ENCODE measurements at places on chromosomes 12 and 14.

DNA sequence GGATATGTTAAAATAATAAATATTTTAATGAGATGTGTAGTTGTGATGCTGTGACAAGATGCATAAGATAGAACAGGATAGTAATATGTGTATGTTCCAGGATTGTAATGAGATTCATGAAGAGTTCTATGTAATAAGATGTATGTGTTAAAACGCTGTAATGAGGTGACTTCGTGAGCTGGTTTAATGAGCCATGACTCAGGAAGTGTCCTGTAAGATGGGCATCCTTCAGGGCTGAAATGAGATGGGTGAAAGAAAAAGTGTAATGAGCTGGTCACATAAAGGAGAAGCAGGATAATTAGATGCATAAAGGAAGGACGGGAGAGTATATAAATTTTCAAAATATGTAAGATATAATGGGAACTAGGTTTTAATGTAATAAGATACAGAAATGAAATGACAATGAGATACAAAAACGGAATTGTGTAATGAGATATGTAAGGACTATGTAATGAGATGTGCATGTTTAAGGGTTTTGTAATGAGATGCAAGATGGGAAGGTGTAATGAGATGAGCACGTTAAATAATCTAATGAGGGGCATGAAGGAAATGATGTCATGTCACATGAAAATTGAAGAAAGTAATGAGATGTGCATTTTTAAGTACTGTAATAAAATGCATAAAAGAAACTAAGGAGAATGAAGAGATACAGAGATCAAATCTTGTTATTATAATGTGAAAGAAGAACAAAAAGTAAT is 524.8 kb upstream of the STXBP6 start:
- no peak for DNase-seq

DNA sequence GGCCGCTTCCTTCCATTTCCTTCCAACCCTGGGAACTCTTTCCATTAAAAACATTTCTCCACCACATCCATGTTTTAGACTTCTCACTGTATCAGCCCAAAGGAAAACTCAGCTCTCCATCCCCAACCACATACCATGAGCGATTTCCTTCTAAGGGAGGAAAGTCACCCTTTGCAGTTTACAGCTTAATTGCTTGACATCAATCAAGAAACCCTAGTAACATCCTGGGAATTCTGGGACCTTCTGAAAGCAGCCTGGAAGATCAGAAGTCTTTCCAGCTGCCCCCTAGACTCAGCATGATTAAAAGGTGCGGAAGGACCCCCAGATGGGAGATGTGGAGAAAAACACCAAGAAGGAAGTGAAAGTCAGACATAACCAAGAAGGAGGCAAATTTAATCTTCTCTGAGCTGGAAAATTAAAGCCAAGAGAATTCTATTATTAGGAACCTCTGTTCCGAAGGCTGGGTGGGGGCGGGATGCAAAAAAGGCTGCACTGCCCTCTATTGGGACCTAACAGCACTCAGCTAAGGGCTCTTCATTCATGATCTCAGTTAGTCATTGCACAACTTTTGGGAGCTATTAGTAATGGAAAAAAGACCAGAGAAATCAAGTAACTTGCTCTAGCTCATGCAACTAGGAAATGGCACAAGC is 73.3 kb upstream of the PLXNC1 start:
- DNase-seq = no peak

GRCh38 chr14:39568809-39569538 is 136.7 kb upstream of the FBXO33 start:
- no peak for DNase-seq

GRCh38 chr14:104393898-104394381 is 185.6 kb upstream of the C14orf180 start:
- DNase-seq = no peak

GRCh38 chr12:57611108-57611826 is at the start of gene ARHGEF25:
ARHGEF25 (plus strand) TSS chr12:57611435; CDS start chr12:57611895, 460 bp downstream.
- peak; percentile 86 for DNase-seq

DNA sequence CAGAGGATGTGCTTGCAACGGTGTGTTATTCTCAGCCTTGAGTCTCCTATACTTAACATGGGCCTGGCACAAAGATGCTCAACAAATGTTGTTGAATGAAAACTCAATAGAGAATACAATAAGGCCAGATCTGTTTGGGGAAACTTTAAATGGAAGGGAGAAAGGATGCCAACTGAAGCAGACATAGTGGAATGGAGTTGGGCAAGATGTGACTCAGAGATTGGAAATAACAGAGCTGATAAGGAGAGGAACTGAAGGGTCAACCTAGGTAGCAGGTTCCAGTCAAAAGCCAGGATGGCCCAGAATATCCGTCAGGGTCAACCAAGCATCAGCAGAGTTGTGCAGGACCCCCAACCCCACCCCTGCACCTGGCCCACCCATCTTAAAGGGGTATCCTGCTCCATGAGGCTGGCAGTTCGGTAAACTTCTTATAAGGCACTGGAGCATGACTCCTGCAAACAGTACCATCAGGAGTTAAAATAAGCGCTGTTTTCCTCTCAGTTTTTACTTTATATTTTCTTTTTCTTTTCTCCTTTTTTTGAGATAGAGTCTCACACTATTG is 1.1 kb upstream of the BCDIN3D start:
- DNase-seq = no peak

- no peak for DNase-seq
These were observed 105.1 kb downstream of the RERG start for GRCh38 chr12:15116086-15116485.

DNA sequence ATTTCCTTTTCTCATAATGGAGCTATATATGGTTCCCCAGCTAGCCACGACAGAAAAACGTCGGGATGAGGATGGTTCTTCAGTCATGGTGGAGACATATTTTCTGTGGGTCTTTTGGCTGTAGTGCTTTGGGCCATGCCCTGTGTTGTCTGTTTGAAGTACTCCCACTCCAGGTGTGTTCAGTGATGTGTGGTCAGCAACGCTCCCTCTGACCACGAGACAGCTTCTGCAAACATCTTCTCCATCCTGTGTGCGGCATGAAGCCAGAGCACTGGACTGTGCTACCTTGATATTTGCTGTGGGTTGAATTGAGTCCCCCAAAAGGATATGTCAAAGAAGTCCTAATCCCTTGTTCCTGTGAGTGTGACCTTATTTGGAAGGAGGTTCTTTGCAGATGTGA is 931.2 kb downstream of the NRXN3 start:
- no peak for DNase-seq

DNA sequence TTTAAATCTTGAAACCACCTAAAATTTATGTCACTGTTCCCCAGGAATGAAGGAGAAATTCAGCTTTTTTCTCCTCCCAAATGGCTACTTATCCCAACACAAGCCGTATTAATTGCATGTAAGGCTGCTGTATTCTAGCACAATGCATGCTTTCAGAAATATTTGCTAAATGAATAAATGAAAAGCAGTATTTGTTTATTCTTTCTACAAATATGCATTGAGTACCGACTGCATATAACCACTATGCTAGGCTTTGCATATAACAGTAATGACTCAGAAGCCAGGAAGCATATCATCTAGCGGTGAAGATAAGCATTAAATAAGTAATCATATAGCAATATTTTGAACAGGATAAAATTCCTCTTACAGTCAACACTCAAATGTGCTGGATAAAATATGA is 5.7 kb upstream of the LRR1 start:
- no peak for DNase-seq

GRCh38 chr12:100964028-100964427 is 169.5 kb downstream of the ANO4 start:
- DNase-seq = no peak

GRCh38 chr12:33670284-33670683 is 230.7 kb upstream of the SYT10 start:
- no peak for DNase-seq

DNA sequence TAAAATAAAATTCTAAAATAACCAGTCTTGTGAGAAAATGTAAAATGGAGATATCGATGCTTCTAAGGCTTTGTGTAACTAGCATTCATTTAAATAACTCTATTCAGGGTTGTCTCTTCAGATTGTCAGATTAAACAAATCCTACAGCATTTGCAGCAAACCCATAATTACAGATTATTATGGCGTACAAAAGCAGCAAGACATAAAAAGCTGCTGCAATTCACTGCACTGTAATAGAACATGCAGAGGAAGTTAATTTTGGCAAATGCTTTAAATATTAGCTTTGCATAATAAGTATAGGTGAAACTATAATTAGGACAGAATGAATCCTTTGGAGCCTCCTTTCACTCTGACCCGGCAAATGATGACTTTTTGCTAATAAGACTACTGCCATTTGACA is 98.3 kb downstream of the INSM2 start:
- DNase-seq = no peak

- DNase-seq = no peak
These were observed 1.8 kb downstream of the IFT43 start for GRCh38 chr14:75987201-75987970.

GRCh38 chr12:88227263-88227662 is 85.2 kb downstream of the TMTC3 start:
- DNase-seq = no peak

GRCh38 chr14:100072783-100073346 is 7.6 kb downstream of the EVL start:
- DNase-seq = no peak

- DNase-seq = no peak
These were observed 54.1 kb downstream of the EP400 start for GRCh38 chr12:132003846-132004245.

GRCh38 chr12:123047289-123047688 is 66.8 kb downstream of the ARL6IP4 start:
- DNase-seq = no peak

DNA sequence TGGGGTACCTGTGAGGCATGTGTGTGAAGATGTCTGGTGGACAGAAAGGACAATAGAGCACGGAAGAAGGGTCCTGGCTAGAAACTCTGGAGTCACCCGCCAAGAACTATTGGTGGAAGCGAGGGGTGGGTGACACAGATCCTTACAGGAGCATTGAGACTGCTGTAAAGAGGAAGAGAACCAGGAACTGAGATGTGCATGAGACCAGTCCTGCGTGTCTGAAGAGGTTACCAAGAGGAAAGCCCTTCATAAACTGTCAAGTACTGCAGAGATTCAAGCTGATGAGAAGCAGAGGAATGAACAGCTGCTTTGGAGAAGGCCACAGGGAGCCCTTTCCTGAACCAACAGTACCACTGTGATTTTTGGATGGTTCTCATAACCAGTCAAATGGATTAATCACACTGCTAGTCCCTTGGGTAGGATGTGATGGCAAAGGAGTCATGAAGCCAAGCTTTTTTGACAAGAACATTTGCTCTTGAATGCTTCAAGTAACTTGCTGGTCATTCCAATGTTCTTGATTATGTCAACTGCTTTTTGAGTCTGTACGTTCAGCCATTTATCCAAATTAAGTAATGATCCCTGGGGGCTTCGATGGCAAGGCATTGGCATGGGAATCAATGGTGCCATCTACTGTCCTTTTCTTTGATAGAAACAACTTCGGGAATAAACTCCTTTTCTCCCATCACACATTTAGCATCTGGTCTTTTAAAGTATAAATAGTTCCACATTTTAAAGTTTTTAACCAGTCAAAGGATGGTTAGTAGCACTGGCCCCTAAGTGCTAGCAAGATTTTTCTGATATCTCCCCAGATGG is 42.9 kb downstream of the GPR135 start:
- DNase-seq = peak; percentile 70

DNA sequence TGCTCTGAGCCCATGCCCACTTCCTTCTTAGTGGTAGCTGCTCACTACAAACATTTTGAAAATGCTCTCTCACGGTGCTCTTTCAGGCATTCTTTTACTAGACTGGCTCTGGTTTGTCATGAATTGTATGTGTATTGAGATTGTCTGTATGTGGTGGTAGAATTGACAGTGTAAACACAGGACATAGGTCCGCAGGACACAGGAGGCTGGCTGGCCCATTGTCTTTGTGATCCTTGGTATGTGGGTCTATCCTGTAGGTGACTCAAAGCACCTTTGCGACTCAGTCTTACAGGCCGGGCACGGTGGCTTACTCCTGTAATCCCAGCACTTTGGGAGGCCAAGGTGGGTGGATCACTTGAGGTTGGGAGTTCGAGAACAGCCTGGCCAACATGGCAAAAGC is 250.9 kb downstream of the C12orf75 start:
- no peak for DNase-seq

DNA sequence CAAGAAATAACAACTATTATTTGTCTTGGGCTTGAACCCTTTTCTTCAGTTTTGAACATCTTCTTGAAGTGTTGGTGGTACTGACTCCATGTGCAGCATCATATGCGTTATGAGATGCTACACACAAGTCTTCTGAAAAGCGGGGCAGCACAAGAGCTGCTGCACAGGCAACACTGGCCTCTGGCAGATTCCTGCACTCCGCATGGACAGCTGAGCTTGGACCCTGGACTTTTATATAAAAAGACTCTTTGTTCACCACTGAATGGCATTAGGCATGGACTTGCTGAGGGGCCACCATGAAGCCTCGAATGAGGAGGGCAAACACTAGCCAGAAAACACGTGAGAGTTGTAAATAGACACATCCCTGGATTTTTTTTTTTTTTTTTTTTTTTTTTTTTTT is 210.8 kb upstream of the NPAS3 start:
- DNase-seq = no peak

- no peak for DNase-seq
These were observed 96.8 kb upstream of the TMEM132C start for GRCh38 chr12:128170181-128170580.

GRCh38 chr12:108106599-108106998 is 22.5 kb upstream of the WSCD2 start:
- no peak for DNase-seq

DNA sequence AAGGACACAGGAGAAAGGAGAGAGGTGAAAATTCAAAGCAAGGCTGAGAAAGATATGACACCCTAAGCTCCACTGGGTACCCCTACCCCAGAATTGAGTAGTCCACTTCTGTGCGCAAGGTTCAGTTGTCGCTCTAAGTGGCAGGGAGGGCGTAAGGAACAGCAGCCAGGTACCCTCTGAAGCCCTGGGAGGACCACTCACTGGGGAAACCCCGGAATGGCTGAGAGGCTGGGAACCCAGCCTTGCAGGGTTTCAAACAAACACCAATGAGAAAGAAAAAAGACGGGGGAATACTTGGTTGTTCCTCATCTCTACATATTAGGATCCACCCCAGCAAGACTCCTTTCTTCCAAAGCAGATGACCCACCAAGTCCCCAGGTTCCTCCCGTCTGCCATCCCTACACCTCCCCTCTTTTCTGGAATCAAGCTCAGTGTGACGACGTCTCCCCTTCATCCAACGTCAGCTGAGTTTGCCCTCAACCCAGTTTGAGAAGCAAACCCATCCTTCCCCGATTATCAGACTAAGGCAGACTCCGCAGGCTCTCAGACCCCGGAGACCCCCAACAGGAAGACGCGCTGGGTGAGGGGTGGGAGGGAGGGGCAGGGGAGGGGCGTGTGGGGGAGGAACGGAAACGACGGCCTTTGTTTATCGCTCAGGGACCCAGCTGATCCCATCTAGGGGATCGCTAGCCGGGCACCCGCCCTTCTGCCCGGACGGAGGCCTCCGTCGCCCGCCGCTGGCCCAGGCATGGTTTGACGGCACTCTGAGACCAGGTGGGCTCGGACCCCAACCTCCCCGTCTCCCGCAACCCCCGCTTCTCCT is 795 bp downstream of the LMBR1L start:
- no peak for DNase-seq

All from ascending aorta (tissue), 2 donors.